ENCODE measurements at places on chromosomes 2 and 18.

- no peak for DNase-seq
Observed at GRCh38 chr2:133072837-133073694, 403.1 kb upstream of the LYPD1 start.

DNA sequence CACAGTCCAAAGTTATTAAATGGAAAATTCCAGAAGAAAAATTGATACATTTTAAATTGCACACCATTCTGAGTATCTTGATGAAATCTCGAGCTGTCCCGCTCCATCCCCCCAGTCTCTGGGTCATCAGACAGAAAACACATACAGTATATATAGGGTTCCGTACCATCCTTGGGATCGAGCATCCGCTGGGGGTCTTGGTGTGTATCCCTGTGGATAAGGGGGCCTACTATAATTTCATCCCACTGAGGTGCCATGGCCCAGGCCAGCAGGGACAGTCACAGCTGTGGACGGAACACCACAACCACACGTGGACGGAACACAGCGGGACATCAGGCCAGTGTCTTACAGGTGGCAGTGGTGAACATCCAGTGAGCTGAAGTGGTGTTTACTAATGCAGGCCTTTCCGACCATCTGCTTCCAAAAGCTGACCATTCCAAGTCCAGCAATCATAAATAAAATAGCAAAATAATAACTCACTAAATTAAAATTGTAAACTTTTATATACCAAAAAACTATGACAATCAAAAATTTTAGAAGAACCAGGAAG, 14.0 kb downstream of the TWIST2 start:
- DNase-seq, result no peak

GRCh38 chr2:20675701-20676352, 8.9 kb downstream of the GDF7 start:
- peak; percentile 11 for DNase-seq

- DNase-seq, result no peak
Observed at GRCh38 chr2:197349699-197350098, 39.1 kb upstream of the ANKRD44 start.

GRCh38 chr2:28267282-28267681, 125.4 kb upstream of the FOSL2 start:
- no peak for DNase-seq
